ENCODE measurements at places on chromosomes 1 and 21. TPM values are rescaled to one million over a fixed set of nuclear protein-coding genes. Genes with fewer than 3 reads are reported as not detected.

DNA sequence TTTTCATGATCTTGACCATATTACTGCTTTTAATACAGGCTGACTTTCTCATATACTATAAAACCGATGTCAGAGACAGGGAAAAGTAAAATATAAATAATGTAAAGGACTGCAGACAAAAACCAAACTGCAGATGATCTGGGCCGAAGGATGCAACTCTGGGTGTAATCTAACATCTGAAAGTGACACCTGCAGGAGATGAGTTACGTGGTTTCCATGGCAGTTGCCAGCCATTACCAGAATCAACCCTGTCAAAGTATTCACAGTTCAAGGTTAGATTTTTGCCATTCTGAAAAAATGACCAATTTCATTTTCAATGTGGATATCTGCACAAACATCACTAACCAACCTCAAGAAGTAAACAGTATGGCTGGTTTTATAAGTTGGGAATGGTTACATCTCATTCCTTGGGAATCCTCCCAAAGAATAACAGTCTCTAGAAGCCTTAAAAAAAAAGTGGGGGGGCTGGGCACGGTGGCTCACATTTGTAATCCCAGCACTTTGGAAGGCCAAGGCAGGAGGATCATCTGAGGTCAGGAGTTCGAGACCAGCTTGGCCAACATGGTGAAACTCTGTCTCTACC lies 27.7 kb downstream of the DNAJC11 start:
- H3K36me3 ChIP-seq: peaks cover 18% of the 10 kb centered on the region
- H3K27me3 ChIP-seq: no peaks in the 10 kb centered on the region
- H3K4me1 ChIP-seq: peaks cover 2% of the 10 kb centered on the region

DNA sequence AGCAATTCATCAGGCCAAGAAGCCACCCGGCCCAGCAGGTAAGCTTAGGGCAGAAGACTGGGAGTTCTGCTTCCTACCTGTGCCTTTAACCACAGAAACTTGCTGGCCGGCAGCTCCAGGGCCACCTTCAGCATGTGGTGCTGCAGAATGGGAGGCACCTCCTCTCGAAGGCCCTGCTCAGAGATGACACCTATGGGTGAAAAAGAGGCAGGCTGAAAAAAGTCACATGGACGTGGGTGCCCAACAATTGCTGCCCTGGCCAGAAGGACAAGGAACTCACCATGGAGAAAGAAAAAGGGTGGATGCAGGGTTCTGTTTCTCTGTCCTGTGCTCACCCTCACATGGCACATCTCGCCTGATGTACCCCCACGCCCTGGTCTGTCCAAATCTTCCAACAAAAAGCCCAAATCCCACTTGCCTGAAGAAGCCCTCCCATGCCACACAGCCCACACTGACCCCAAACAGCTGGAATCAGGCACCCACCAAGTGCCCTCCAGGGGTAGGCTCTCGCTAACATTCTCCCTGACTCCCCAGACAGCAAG lies 33.0 kb downstream of the URB1 start:
- H3K27ac ChIP-seq: no peak overlapping the region
- H3K27me3 ChIP-seq: peaks cover 1% of the 10 kb centered on the region
- H3K4me1 ChIP-seq: no peaks in the 10 kb centered on the region
- H3K36me3 ChIP-seq: peaks cover 44% of the 10 kb centered on the region

DNA sequence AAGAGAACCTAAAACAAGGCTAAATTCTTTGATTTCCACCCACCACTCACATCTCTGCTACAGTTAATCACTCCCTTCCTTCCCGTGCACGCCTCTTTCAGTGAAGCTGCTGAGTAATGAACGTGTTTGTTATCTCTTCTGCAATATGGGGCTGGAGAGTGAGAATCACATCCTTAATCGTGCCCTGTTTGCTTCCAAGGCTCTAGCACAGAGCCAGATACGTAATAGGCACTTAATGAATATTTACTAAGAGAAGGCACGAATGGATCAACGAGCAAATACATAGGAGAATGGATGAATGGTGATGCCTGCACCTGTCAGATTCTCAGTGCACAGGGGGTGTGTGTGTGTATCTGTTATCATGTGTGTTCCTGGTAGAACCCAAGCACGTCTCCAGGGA lies 22.1 kb upstream of the FAM43B start:
- DNase-seq: no peak
- H3K27ac ChIP-seq: no peak overlapping the region
- H3K27me3 ChIP-seq: peaks cover 14% of the 10 kb centered on the region
- no peak overlapping the region for H3K4me3 ChIP-seq
- H3K4me1 ChIP-seq: peaks cover 5% of the 10 kb centered on the region

- DNase-seq: no peak
- no peak overlapping the region for H3K27ac ChIP-seq
Observed at GRCh38 chr1:193094112-193094511, 11.1 kb downstream of the GLRX2 start.

Gene MYOG
- total RNA-seq: 15.7 TPM

All from endothelial cell (in vitro differentiated cells).